ENCODE measurements at places on chromosomes 7 and 10.
A peak's percentile ranks its signal among the peaks of the same experiment; 100 is the strongest.

GRCh38 chr10:32927750-32928149 lies 30.3 kb downstream of the ITGB1 start:
- DNase-seq, result no peak

DNA sequence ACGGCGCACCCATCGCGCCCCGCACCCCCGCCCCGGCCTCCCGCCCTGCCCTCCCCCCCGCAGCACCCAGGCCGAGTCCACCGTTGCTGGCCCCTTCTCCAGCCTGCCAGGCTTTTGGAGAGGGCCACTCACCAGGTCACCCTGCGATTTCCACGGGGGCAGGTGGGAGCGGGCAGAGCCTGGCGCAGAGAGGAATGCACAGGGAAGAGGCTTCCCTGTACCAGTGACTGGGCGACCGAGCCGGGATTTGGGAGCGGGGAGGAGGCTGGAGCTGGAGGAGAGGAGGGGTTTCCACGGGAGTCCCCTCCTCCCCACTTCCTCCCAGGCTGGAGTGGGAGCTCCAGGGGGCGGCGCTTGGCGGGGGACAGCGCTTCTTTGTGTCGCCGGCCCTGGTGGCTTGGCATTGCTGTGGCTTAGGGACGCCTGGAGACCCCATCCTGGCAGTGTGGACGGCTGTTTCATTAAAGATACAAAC lies 19.3 kb downstream of the TCAF1 start:
- no peak for DNase-seq

- no peak for DNase-seq
Observed at GRCh38 chr7:135616136-135616535, 46.2 kb upstream of the STMP1 start.

DNA sequence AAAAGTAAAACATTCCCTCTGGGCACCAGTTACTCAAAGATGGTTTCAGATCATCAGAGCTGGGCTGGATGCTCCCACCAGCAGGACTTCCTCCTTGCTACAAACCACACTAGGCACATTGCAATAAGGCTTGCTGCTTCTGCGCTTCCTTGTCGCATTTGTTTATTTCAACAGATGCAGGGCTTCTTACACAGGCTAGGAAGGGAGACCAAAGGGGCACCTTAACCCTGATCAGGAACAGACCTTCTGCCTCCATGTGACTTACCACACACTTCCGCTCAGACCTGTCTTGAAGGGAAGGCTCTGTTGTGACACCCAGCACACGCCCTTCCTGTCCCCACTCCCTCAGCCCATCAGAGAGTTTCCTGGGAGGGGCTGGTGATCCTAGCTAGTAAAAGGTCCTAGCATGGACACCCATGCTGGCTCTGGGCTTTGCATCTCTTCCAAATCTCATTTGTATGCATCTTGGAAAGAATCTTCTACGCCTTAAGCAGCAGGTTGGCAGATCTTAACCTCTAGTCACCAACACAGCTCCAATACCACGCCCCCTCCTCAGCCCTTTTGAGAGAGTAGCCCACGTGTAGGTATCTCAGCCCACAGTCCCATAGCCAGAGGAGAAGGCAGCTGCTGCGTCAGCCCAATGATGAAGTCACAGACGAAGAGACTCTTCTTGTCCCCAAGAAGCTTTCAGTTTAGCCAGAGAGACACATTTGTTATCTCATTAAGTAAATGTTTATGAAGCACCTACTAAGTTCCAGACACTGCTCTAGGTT lies 47.1 kb upstream of the SVIL start:
- peak; percentile 87 for DNase-seq

- DNase-seq, result peak; percentile 14
Observed at GRCh38 chr10:49539320-49539885, 482 bp upstream of the ERCC6 start.

DNA sequence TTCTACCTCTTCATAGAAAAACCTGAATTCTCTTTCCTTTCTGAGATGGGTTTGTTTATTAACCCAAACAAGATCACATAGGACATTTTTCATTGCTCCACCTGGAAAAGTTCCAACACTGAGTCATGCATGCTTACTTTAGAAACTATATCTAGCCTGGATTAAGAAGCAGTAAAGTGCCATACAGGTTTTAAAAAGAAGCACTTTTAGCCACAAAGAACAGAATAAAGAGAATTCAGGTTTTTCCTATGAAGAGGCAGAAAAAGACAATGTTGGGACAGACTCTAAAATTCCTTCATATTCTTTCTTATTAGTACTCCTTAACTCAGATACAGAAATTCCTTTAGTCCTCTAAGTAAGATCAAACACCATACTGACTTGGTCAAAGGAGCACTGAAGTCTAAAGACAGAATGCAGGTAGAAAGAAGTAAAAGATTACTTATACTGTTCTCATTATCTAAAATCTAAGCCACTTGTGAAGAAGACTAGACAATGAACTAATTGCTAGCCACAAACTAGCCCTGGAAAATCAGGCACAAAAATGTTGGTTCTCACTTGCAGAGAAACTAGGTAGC lies 241.3 kb downstream of the ANK3 start:
- DNase-seq, result no peak

DNA sequence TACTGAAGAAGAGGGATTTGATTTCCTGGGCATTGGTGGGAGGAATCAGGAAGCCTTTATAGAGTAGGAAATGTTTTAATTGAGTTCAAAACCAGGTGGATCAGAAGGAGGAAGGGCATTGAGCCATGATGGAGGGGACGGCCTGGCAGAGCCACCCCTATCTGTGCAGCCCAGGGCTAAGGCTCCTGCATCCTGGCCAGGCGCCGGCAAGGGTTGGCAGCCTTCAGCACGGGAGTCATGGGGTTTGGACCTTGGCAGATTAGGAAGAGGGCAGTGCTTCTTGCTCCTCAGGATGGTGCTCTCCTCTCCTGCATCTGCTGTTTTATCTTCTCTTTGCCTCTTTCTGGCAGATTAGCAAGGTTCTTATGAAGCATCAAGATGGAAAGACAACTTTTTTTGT lies 12.5 kb downstream of the ZNF862 start:
- no peak for DNase-seq

DNA sequence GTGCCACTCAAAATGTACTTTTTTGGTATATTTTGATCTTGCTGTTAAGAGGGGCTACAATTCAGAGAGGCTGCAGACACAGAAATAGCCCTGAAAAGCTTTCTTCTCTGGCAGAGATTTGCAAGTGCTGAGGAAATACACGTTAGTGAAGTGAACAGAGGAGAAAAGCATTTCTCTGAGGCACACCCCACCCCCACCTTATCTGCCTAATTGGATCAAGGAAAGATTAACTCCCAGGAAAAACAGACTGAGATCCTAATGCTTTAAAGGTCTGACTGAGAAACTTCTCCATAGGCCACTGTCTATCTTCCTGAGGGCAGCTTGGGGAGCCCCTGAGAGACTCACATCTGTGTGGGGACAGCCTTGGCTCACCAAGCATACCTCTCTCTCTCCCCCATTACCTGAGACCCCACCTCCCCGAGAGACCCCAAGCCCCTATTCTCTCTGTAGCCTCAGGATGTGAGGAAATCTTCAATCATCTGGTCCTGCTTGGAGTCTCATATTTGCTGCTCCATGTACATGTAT lies 14.8 kb upstream of the AKR1C3 start:
- DNase-seq, result no peak

DNA sequence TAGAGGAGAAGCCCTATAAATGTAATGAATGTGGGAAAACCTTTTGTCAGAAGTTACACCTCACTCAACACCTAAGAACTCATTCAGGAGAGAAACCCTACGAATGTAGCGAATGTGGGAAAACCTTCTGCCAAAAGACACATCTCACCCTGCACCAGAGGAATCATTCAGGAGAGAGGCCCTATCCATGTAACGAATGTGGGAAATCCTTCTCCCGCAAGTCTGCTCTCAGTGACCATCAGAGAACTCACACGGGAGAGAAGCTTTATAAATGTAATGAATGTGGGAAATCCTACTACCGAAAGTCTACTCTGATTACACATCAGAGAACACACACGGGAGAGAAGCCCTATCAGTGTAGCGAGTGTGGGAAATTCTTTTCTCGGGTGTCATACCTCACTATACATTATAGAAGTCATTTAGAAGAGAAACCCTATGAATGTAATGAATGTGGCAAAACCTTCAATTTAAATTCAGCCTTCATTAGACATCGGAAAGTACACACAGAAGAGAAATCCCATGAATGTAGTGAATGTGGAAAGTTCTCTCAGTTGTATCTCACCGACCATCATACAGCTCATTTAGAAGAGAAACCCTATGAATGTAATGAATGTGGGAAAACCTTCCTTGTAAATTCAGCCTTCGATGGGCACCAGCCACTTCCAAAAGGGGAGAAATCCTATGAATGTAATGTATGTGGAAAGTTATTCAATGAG lies 18.9 kb downstream of the RBAK start:
- no peak for DNase-seq

DNA sequence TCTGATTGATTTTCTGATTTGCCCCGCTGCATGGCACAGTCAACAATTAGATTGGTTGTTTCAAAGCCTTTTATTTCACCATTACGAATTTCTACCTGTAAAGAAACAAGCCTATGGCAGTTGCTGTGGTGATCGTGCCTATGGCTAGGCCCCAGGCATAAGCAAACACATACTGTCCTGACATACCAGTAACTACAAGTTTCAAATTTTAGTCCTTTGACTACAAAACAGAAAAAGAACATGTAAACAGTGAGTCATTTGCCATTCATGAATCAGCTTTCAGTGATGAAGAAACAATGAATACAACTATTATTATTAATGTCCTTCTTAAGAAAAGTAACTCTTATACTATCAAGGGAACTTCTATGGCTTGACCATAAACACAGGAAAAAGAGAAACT lies 168.0 kb upstream of the LRRN3 start:
- no peak for DNase-seq

DNA sequence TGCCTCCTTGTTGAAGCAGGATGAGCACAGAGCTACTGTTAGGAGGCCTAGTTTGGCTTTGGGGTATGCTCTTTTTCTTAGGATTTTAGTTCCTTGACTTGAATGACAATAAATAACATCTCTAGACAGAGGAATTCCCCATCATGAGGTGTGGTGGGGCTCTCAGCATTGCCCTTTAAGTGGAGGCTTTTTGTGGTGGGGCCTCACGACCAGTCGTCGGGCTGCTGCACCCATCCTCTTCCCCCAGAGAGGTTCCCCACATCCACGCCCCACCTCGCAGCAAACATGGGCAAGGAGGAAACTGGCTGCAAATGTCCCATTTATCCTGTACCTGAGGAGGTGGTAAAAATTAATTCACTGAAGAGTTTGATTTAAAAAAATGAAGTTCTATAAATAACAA lies 36.1 kb upstream of the TARP start:
- DNase-seq, result no peak

DNA sequence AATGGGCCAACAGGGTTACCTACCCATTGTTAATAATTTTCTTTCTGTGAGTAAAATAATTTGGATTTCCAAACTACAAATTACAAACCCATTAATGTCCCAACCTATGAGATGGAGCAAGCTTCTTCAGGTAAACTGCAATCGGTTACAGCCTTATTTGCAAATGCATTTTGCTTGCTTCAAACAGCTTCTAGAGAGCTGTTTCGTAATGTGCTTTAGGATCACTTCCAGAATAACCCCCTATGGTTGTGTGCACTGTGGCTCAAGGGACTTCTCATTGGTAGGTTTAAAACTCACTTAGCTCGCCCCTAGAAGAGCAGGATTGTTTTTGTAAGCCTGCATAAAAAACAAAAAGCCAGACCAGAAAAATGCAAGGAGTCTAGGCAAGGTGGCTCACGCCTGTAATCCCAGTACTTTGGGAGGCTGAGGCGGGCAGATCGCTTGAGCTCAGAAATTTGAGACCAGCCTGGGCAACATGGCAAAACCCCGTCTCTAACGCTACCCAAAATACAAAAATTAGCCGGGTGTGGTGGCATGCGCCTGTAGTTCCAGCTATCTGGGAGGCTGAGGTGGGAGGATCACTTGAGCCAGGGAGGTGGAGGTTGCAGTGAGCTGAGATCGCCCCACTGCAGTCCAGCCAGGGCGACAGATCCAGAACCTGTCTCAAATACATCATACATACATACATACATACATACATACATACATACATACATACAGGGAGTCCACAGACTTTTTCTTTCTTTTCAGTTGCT lies 3.3 kb upstream of the MAP3K8 start:
- no peak for DNase-seq

- peak; percentile 17 for DNase-seq
Observed at GRCh38 chr7:132394283-132395198, 181.7 kb downstream of the PLXNA4 start.

GRCh38 chr10:79127151-79127961 lies 58.6 kb downstream of the ZMIZ1 start:
- DNase-seq, result no peak

DNA sequence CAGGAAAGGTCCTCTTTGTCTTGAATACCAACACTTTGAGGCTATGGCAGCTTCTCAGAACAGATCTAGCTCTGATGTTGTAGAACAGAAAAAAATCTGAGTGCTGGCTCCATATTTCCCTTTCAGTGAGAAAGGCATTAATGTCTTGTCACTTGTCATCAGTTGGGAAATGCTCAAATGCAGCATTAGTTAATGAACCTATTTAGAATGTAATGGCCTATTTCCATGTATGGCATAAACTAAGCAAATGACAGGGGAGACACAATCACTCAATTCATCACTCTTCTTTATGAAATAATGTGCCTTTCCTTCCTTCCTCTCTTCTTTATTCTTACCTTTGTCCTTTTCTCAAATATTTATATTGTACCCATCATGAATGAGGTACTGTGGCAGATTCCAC lies 5.0 kb upstream of the STAMBPL1 start:
- no peak for DNase-seq

GRCh38 chr7:106775552-106775936 lies 89.5 kb upstream of the PIK3CG start:
- no peak for DNase-seq

DNA sequence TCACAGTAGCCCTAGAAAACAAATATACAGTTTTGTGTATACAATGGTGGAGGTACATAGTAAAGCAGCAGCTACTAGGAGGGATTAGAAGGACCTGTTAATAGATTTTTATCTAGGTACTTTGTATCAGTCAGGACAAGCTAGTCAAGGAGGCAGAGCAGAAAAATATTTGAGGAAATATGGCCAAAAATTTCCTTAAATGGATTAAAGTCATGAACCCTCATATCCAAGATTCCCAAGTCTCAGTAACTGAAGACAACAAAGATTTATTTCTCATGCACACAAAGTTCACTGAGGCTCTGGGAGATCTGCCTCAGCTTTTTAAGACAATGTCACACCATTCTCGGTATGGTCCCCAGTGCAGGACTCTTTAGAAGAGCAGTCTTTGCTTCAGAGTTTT lies 28.1 kb upstream of the ARMC3 start:
- DNase-seq, result no peak

- no peak for DNase-seq
Observed at GRCh38 chr7:47537716-47538675, 43.9 kb downstream of the TNS3 start.

GRCh38 chr10:48216744-48217143 lies 57.8 kb downstream of the FRMPD2 start:
- DNase-seq, result no peak

GRCh38 chr7:116593359-116594075 lies 68.7 kb downstream of the CAV1 start:
- DNase-seq, result no peak

DNA sequence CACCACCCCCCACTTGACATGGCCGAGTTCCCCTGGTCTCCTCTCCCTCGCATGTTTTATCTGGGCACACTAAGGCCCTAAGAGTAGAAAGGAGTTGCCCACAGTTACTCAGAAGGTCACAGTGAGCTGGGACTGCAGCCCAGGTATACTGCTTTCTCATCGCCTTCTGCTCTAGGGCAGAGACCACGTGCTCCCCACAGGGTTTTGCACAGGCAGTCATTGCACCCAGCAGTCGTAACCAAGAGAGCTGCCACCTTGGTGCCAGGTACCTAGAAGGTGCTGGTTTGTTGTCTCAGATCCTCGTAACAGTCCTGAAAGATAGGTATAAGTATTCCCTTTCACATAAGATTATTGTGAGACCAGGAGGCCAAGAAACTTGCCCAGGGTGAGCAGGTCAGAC lies 1.8 kb downstream of the MINDY4 start:
- no peak for DNase-seq
